GM12878 (cell line): ENCODE measurements at places on chromosomes 12 and 14. TPM values are rescaled to one million over a fixed set of nuclear protein-coding genes. Genes with fewer than 3 reads are reported as not detected.

The ZNF385A gene
- 24.6 and 26.2 TPM in 2 replicates for polyA plus RNA-seq

The TSPAN11 gene
- not detected in 2 replicates for polyA plus RNA-seq

The SLIRP gene
- polyA plus RNA-seq: 946 and 988 TPM in 2 replicates

The RAD9B gene
- polyA plus RNA-seq: 0.54 and 2.2 TPM in 2 replicates

The LARP4 gene
- polyA plus RNA-seq: 65.4 and 68.5 TPM in 2 replicates

The CLEC2A gene
- polyA plus RNA-seq: not detected in 2 replicates

The SERPINA12 gene
- not detected in 2 replicates for polyA plus RNA-seq

- H3K36me3 ChIP-seq: no peaks in the 10 kb centered on the region
- no peak overlapping the region for H3K27ac ChIP-seq
- no peak for DNase-seq
- no peaks in the 10 kb centered on the region; the same call in 1 of the 2 replicates for H3K27me3 ChIP-seq
Measured at GRCh38 chr12:47824198-47824597, 4.5 kb upstream of the HDAC7 start.

GRCh38 chr12:131375261-131375971, 335.5 kb upstream of the SFSWAP start:
- no peaks in the 10 kb centered on the region for H3K4me1 ChIP-seq
- no peak overlapping the region for H3K4me3 ChIP-seq
- H3K36me3 ChIP-seq: no peaks in the 10 kb centered on the region
- no peaks in the 10 kb centered on the region for H3K27me3 ChIP-seq
- DNase-seq: no peak

DNA sequence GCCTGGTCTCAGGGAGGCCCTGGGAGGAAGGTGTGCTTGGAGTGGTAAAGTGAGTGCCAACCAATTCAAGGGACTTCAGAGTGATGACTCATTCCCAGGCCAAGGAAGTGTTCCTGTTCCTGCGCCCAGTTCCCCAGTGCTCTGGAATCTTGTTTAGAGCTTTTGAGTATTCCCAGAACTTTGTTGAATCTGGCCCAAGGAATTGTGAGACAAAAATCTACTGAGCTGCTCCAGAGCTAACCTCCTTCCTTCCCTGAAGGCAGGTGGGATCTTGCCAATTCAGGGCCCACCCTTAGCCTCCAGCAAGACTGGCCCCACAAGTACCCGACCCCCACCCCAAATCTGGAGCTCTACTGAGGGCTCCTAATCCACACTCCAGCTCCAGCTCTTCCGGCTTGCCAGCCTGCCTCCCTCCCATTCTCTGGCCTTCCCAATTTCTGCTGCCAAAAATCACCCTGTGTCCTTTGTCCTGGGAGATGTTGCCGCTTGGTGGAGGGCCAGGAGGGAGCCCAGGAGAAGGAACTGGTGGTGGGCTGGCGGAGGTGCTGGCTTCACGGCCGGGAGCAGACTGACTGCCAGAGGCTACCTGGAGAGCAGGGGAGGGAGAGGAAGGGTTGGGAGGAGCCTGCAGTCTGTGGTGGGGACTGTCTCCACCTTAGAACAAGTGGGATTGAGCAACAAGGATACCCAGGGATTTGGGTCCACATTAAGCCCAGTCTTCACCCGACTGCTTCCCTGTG, 2.0 kb upstream of the ATN1 start:
- no peaks in the 10 kb centered on the region for H3K27me3 ChIP-seq
- H3K27ac ChIP-seq: no peak overlapping the region
- H3K4me1 ChIP-seq: peaks cover 52% of the 10 kb centered on the region
- H3K36me3 ChIP-seq: peaks cover 8% of the 10 kb centered on the region; the same call in 1 of the 2 replicates
- H3K4me3 ChIP-seq: no peak overlapping the region

- H3K4me1 ChIP-seq: peaks cover 56% of the 10 kb centered on the region
- no peaks in the 10 kb centered on the region; the same call in 1 of the 2 replicates for H3K36me3 ChIP-seq
- no peak overlapping the region for H3K4me3 ChIP-seq
- DNase-seq: no peak
Measured at GRCh38 chr12:104470521-104470920, 13.8 kb downstream of the CHST11 start.

GRCh38 chr14:71554323-71554722, 377.9 kb upstream of the RGS6 start:
- H3K36me3 ChIP-seq: 0 out of 2 replicates have a peak, but pooled peaks cover 3% of the 10 kb centered on the region
- peak overlapping the region; percentile 98 for H3K27ac ChIP-seq
- no peak overlapping the region; the same call in 1 of the 2 replicates for H3K4me3 ChIP-seq
- H3K4me1 ChIP-seq: peaks cover 54% of the 10 kb centered on the region

- no peaks in the 10 kb centered on the region for H3K27me3 ChIP-seq
- DNase-seq: no peak
- H3K4me3 ChIP-seq: no peak overlapping the region
- H3K4me1 ChIP-seq: no peaks in the 10 kb centered on the region
Measured at GRCh38 chr14:74739293-74740030, 23.7 kb upstream of the YLPM1 start.

- no peaks in the 10 kb centered on the region for H3K4me1 ChIP-seq
- no peak overlapping the region for H3K4me3 ChIP-seq
- no peak for DNase-seq
- H3K36me3 ChIP-seq: no peaks in the 10 kb centered on the region
- H3K27me3 ChIP-seq: no peaks in the 10 kb centered on the region
Measured at GRCh38 chr14:79580906-79581305, 630.4 kb downstream of the DIO2 start.

- no peak overlapping the region for H3K27ac ChIP-seq
- H3K36me3 ChIP-seq: no peaks in the 10 kb centered on the region
- no peak overlapping the region for H3K4me3 ChIP-seq
- H3K27me3 ChIP-seq: peaks cover 11% of the 10 kb centered on the region
Measured at GRCh38 chr14:105479431-105480158, 5.0 kb downstream of the CRIP2 start.

GRCh38 chr14:50117456-50117855, 1.1 kb upstream of the VCPKMT start:
- no peak for DNase-seq
- peaks cover 8% of the 10 kb centered on the region for H3K4me1 ChIP-seq
- H3K36me3 ChIP-seq: 0 out of 2 replicates have a peak, but pooled peaks cover 7% of the 10 kb centered on the region
- H3K4me3 ChIP-seq: no peak overlapping the region
- H3K27ac ChIP-seq: no peak overlapping the region

DNA sequence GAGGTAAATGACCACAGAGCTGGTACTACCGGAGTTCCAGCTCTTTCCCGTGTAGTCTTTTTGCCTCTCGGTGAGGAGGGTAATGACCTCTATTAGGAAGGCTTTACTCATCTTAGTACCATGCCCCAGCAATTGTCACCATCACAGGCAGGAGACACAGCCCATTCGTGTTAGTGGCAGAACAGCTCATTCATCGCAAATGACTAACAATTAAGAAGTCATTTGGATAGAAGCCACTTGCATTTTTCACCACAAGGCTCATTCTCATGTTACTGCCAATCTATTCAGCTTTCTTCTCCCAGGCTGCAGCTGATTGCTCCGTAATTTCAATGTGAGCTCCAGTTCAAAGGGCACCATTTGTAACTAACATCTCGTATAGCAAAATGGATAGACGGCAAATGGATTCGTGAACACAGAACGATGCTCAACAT, 718.8 kb upstream of the TMEM132C start:
- H3K4me3 ChIP-seq: no peak overlapping the region
- no peaks in the 10 kb centered on the region for H3K36me3 ChIP-seq
- H3K4me1 ChIP-seq: no peaks in the 10 kb centered on the region
- no peak for DNase-seq
- no peaks in the 10 kb centered on the region for H3K27me3 ChIP-seq

DNA sequence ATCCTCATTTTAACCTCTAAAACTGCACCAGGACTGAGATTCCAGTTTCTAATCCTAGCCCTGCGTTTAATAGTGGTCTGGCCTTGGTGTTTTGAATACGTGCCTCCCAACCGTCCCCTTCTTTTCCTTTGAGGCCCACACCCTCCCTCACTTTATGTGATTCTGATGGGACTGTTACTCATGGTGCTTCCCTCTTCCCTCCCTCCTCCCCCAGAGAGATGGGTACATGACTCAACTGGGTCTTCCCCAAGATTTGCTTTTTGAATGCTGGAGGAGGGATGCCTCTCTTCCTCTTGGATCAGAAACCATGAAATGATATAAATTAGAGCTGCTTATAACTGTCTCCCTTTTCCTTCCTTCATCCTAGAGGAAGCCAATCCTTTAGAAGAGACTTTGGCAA, 8.2 kb upstream of the PPP2R5E start:
- no peak for DNase-seq
- H3K36me3 ChIP-seq: no peaks in the 10 kb centered on the region
- H3K27ac ChIP-seq: no peak overlapping the region
